Fibroblast of pulmonary artery (primary cell): ENCODE measurements at places on chromosomes 3 and 15.

GRCh38 chr15:51046799-51047449 lies 47.8 kb downstream of the TNFAIP8L3 start:
- peak; percentile 48 for DNase-seq

DNA sequence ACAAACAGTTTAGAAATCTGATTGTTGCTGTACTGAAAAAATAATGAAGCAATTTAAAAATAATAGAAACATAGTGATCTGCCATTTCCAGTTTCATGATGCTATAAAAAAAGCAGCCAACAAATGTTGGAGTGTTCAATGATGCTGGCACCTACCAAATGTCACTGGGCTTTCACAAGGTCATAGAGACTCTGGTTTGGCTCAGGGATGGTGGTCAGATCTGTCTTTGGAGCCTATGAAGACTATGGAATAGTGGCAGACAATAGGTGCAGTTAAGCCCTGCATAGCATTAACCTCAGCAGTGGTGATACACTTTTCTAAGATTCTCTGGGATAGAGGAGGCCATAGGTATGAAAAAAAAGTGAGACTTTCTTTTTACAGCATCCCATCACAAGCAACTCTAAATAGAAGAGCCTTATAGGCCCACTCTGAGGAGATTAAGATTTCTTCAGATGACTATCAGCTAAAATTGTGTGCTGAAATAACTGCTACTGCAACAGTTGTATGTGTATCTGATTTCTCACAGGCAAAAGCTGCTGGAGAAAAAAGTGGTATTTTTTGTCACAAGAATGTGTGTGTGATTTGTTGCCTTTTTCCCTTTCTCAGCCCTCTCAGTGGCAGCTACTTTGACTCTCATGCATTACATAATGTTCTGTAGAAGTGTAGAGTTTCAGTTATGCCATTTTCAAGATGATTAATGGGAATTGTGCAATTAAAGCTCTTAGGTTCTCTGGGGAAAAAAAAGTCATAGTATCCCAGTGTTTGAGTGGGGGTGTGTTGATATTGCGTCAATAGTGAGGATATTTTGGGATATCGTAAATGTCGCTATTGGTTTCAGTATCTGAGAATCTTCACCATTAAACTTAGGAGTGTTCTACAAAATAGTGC lies 137.4 kb downstream of the MBNL1 start:
- peak; percentile 96 for DNase-seq

DNA sequence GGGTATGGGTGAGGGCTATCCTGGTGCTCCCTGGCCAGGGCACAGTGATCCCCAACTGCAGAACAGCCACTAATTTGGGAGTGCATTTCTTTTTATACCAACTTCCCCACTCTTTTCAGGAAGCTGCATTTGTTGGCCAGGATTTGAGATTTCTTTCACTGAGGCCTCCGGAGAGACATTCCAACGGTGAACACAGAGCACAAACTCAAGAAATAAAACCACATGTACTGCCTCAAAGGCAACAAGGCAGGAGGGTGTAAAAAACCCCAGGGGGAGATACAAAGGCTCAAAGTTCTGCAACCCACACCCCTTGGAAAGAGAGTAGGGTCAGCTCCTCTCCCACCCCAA lies 65.3 kb downstream of the CPN2 start:
- DNase-seq = peak; percentile 38

- no peak for DNase-seq
These were observed 183.5 kb upstream of the C2CD4B start for GRCh38 chr15:62348623-62349022.

DNA sequence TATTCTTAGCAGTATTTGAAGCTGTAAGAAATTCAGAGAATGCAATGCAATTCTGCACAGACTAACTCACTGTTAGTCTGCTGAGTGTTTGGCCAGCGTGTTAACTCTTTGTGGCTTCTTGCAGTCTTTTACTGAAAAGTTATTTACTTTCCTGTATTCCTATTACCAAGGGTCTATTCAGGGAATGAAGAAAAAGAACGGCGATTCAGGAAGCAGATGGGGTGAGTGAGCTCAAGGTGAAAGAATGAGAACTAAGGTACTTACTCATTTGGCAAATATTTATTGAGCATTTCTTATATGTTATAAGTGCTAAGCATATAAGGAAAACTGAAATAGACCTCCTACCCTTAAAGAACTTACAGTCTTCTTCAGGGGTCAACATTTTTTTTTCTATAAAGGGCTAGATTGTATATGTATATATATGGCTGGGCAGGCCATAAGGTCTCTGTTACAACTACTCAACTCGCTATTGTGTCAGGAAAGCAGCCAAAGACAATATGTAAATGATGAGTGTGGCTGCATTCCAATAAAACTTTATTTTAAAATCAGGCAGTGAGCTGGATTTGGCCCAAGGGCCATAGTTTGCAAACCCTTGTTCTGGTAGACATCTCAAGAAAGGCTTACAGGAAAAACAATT lies 271.9 kb upstream of the GADL1 start:
- DNase-seq = peak; percentile 76

- peak; percentile 70 for DNase-seq
These were observed 8.3 kb downstream of the LMCD1 start for GRCh38 chr3:8509961-8510360.

- no peak for DNase-seq
These were observed 7.1 kb downstream of the EIF4E3 start for GRCh38 chr3:71718072-71718471.

- no peak for DNase-seq
These were observed at the start of gene LSMEM2 for GRCh38 chr3:50278880-50279224. Gene LSMEM2 (plus strand): TSS chr3:50279087. CDS start chr3:50279114, 27 bp downstream.

GRCh38 chr3:41629072-41629471 lies 332.8 kb downstream of the ULK4 start:
- no peak for DNase-seq

DNA sequence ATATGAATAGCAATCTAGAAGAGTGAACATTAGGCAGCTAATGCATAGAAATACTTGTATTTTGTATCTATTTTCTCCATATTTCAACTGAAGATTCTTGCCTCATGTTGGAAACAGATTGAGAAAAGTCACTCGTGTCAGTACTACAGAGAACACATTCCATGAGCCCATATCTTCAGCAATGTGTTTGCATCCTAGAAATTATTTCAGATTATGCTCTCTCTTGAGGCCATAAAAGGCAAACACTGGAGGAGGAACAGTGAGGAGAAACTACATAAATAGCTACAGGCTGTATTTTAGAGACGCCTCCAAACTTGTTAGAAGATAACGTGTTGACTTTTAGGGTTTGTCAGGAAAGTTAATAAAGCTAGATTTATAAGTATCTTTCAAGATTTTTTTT lies 906.9 kb downstream of the FHIT start:
- DNase-seq = no peak

DNA sequence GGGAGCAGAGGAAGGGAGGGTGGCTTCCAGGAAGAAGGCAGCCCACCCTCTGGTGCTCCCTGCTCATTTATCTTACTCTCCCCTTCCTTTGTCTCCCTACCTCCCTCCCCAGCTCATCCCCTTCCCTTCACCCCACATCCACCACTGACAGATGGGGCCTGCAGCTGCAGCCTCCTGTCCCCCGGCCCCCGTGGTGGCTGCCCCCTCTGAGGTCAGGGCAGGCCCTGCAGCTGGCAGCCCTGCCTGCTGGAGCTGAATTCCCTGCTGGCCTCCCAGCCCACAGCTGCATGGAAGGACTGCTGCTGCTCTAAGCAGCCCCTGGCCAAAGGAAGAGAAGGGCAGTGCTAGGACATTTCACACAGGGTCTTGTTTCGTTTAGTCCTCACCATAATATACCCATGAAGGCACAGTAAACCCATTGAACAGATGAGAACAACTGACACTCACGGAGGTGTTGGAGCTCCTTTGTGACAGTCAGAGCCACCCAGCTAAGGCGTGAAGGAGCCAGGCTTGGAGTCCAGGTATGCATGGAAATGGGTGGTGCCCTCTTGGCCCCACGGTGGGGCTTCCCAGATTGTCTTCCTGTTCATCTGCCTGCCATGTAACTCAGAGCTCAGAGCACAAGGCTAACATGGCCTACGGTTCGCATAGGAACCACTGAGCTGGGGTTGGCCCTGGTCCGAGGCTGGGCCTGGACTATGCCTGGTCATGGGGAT lies 121.7 kb upstream of the PRR20G start:
- DNase-seq = no peak

DNA sequence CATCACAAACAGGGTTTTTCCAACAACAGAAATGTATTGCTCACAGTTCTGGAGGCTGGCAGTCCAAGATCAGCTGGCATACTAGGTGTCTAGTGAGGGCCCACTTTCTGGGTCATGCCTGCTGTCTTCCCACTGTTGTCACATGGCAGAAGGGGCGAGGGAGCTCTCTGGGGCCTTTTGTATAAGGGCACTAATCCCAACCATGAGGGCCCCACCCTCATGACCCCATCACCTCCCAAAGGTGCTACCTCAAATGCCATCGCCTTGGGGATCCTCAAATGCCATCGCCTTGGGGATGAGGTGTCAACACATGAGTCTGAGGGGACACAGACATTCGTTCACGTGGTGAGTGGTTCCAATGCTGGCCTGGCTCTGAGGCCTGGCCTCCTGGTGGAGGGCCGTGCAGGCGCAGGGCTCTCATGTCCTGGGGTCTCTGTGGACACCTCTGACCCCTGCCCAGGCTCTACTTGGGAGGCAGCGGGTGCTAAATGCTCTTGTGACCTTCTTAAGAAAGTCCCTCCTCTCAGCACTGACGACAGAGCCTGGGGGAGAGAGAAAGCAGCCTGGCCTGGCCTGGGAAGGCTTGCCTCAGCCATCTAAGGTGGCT lies 16.8 kb downstream of the NUP210 start:
- DNase-seq = no peak

- DNase-seq = no peak
These were observed 414.5 kb upstream of the MDFIC2 start for GRCh38 chr3:70726961-70727360.

DNA sequence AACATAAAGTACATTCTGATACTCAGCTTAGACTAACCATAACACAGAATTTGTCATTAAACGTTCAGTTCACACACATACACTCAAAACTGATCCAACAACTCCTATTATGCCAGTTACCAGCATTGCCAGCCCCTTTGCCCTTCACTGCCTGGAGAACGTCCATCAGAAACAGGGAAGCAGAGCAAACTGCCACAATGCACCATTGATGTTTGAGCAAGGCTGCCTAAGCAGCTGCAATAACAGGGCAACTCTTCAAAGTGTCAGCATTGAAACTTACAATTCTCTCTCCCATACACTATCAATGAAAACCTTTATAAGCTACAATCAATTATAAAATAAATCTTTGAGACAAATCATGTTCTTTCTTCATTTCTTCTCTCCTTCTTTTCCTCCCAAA lies 85.1 kb downstream of the ZBTB20 start:
- no peak for DNase-seq

DNA sequence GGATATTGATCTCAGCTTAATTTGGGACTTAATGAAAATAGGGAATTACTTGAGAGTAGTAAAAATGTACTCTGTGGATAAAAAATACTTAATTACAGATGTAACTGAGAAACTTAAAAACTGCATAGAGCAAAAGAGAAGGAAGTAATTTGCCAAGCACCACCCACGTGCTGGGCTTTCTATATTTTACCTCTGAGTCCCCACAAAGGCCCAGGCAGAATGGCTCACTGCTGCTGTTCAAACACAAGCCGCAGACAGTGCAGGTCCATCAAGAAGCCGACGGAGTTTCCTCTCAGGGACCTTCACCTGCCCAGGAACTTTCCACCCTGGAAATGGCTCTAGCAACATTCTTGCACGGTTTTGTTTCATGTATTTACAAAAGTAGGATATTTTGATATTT lies 77.2 kb upstream of the TRPM1 start:
- no peak for DNase-seq

DNA sequence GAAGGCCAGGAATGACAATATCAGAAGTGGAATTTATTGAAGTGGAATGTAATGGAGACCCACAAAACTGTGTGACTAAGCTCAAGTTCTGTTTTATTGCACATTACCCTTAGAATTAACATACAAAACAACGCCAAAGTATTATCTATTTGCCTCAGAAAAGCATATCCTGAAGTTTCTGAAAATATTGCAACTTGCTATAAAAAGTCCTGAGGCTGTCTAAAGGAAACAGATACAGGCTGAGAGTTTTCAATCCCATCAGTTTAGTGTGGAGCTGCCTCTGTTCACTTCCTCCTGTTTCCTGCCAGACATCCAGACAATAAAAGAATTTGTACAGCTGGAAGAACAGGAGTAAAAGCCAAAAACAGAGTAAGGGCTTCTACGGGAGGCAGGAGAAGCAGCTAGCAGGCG lies 108.8 kb downstream of the FBN1 start:
- peak; percentile 88 for DNase-seq

DNA sequence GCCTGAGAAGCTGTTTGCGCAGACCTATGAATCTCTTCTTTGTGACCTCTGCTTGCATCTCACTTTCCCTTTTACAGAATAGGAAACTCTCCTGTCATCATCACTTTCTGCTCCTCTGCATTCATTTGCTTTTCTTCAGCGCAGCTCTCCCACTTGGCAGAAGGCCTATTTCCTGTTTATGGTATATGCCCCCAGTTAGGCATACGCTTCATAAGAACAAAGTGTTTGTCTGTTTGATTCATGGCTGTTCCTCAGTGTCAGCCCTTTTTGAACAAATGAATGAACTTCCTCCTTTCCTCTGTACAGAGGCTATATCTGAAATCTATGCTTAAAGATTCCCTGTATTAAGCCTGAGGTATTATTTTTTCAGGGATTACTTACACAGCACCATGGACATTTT lies 1216.9 kb upstream of the GBE1 start:
- DNase-seq = no peak

GRCh38 chr3:188431553-188431952 lies 277.6 kb downstream of the LPP start:
- peak; percentile 93 for DNase-seq

DNA sequence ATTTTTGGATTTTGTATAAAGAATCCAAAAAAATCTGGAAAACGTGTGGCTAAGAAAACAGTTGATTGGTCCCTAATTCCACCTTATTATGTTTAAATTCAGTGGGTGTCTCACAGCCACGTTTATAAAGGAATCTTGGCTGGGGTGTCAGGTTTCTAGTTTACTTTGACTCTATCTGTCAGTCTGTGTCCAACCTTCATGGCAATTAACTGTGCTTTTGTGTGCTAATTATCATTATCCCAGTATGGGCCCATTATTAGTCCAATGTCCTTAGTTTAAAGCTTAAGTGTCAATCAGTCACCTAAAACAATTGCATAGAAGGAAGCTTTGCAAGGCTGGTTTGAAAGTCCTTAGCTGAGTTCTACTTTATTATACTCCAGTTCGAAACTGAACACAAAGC lies 3.7 kb upstream of the CNTN4 start:
- no peak for DNase-seq

- no peak for DNase-seq
These were observed 16.1 kb downstream of the PDZRN3 start for GRCh38 chr3:73608456-73609314.

DNA sequence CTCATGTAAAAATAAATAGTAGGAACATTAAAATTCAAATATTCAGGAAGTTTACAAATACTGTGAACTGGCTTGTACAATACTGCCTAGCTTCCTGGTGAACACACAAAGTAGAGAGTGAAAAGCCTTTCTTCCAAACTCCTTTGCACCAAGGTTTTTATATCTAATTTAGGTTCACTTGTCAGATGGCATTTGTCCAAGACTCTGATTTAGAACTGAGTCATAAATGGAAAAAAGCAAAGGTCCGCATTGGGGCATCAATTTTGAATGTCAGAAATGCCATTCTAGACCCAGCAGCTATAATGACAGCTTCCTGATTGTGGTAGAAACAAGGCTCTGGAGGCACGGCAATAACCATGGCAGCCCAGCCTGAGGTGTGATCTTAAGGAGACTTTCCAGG lies 160.7 kb downstream of the PDE8A start:
- peak; percentile 57 for DNase-seq

- DNase-seq = no peak
These were observed 58.6 kb downstream of the SYNM start for GRCh38 chr15:99163271-99164062.

GRCh38 chr15:63321462-63321861 lies 44.1 kb downstream of the APH1B start:
- DNase-seq = no peak

- DNase-seq = no peak
These were observed 856.8 kb downstream of the OTOL1 start for GRCh38 chr3:162353414-162353813.
